GM23248 (cell line): ENCODE measurements at places on chromosomes 1 and 21.
A peak's percentile ranks its signal among the peaks of the same experiment; 100 is the strongest.

GRCh38 chr1:100953960-100954730 lies 58.3 kb downstream of the SLC30A7 start:
- no peak for DNase-seq

- no peak for DNase-seq
These were observed 39.7 kb upstream of the PDE9A start for GRCh38 chr21:42613756-42614155.

DNA sequence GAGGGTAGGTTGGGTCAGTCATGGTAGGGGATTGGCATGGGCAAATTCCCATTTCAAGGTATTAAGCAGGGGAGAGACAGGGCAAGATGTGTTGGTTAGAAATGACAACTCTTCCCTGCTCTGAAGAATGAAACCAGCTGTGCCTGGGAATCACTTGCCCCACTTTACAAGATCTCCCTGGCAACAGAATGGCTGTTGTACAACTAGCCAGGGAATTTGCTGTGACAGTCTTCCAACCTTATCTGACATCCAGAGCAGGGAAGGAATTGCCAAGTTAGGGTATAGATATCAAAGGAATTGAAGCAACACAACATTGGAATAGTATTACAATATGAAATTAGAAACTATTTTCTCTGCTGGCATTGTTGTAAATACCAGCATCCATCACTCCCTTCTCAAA lies 154.7 kb downstream of the CACNA1E start:
- DNase-seq = no peak

DNA sequence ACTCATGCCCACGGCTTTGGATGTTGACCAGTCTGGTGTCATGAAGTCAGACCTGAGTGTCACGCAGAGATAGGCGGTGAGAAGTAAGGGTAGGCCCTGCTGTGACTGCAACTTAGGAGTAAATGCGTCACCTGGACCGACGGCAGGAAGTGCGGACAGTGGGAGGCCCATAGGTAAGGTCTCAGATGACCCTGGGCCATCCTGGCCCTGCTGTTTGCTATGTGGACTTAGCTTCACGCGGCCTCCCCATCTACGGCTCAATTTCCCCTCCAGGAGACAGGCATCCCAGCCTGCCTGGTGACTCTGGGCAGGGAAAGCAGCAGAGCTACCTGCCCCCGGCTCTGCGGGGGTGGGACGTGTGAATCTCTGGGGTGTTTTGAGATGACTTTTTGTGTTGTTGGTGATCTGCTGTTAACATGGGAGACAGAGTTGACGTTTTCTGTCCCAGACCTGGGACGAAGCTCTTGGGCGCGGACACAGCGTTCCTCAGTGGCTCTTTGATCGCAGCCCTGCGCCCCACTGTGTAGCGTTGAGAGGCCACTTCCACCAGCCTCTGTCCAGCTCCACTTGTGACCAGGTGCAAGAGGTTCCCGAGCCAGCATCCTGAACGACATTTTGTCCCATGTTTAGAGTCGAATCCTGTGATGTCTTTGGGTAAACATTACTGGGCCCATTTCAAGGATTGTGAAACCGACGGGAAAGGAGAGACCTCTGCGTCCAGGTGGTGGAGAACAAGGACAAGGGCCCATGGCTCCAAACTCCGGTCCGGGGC lies 39.9 kb downstream of the CRYAA start:
- DNase-seq = no peak

DNA sequence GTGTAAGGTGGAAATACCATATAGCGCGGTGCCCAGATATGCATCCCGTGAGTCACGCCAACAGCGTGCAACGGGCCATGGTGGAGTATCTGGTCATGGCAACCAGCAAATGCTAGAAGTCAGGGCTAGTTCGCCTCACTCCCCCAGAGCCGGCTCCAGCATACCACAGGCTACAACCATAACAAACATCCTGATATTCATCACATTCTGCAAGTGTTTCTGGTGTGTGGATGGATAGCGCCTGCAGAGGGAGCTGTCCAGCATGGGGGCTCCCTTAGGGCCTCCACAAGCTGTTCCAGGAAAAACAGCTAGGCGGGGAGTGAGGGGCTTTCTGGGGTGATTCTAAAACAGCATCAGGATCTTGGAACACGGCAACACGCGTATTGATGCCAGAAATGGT lies 6.8 kb downstream of the C1orf198 start:
- no peak for DNase-seq

- peak; percentile 28 for DNase-seq
These were observed 2.5 kb downstream of the USP33 start for GRCh38 chr1:77757066-77757584.

DNA sequence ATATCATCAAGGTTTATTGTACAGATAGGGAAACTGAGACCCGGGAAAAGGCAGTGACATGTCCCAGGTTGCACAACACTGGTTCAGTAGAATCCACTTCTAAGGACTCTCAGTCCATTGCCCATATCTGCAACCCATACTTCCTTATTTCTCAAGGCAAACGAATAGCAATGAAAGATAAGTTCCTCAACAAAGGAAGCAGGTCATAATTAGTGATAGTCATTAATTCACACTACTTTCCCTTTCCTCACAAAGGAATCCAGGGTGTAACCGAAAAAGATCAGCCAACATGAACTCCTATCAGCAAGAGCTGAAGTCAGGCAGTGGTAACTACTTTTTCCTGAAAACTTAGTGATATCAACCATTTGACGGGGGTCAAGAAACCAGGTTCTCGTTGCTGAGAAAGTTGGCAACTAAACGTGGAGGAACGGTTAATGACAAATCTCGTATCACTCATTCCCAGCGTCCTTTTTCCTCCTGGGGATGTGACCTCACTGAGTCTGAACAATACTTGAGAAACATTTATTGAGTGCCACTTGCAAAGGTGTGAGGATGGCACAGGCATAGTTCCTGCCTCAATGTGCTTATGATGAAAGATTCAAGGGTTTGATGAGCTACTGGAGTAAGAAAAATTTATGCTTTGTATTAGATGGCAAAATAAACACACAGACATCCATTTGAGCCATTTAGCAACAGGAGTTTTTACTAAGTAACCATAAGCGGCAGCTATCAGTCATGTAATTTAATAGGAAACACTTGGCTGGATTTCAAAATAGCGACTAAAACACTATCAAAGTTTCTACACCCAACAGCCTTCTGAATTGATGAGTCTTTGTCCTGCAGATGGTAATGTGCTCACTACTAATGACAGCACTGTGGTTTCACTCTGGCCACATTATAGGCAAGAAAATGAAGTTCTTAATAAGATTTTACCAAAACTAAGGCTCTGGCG lies 82.3 kb downstream of the PLPP3 start:
- no peak for DNase-seq

DNA sequence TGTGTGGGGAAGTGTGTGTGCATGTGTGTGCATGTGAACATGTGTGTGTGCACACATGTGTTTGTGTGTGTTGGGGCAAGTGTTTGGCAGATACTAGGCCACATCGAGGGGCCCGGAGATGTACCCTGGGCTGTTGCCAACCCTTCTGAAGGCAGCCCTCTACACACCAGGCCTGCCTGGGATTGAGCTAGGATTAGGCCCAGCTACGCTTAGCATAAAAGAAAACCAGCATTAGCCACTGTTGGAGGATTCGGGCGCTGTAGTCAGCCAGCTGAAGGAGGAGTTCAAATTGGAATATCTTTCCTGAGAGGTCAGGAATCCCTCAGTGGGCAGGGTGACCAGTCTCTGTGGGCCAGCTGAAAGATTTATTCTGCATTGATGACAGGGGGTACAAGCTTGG lies 10.6 kb upstream of the ALX3 start:
- DNase-seq = no peak

- DNase-seq = peak; percentile 68
These were observed at the start of gene EDARADD for GRCh38 chr1:236393681-236394481. Gene EDARADD (plus strand): TSS chr1:236394286. CDS start chr1:236394445, 159 bp downstream.

DNA sequence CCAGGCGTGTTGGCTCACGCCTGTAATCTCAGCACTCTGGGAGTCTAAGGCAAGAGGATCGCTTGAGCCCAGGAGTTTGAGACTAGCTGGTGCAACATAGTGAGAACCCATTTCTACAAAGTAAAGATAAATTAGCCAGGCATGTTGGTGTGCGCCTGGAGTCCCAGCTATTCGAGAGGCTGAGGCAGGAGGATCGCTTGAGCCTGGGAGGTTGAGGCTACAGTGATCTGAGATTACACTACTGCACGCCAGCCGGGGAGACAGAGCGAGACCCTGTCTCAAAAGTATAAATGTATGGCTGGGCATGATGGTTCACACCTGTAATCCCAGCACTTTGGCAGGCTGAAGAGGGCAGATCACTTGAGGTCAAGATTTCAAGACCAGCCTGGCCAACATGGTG lies 51.5 kb upstream of the LBR start:
- DNase-seq = no peak

DNA sequence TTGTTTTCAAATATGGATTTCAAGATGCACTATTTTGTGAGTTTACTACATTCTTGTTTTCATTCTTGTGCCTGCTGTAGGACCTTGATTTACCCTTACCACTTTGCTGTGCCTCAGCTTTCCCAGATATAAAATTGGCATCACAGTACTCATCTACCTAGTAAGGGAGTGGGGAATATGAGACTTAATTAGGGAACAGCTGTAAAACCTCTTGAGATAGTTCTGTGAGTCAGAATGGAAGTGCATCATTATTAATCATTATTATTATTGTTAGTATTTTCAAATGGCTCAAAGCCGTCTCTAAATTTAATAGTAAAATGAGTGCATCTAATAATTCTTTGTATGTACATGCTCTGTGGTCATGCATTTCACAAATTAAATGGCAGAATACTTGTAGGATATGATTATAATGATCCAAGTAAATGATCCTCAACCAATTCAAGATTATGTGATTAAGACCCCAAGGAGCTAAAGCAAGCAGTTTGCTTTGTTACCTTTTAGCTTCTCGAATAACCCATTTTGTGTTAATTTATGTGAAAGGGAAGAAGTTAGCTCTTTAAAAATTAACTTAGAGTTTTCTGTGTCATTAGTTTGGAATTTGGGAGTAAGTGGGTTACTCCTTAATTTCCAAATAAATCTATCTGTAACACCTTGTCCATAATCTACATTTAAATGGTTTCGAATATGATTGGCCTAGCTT lies 155.4 kb downstream of the NFIA start:
- no peak for DNase-seq

GRCh38 chr1:162859191-162859590 lies 1.8 kb downstream of the CCDC190 start:
- peak; percentile 11 for DNase-seq

DNA sequence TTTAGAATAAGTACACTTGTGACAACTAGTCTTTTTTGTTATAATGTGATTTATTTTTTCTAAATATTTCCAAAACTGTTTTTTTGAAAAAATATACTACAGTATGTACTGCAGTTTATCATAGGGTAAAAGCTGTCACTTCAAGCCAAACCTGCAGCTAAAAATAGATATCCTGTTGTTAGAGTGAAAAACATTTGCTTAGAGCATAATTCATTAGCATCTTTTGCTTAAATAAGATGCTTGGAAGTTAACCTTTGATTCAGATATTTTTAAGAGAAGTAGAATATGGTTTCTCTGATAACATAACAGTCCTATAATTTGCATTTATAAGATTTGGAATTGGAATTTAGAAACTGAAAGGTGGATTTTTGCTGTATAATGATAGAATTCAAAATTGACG lies 21.5 kb downstream of the PRKACB start:
- DNase-seq = no peak

GRCh38 chr1:225914947-225915346 lies 9.1 kb downstream of the PYCR2 start:
- DNase-seq = no peak

- peak; percentile 66 for DNase-seq
These were observed 14.8 kb upstream of the ZNF669 start for GRCh38 chr1:247118946-247119446.

DNA sequence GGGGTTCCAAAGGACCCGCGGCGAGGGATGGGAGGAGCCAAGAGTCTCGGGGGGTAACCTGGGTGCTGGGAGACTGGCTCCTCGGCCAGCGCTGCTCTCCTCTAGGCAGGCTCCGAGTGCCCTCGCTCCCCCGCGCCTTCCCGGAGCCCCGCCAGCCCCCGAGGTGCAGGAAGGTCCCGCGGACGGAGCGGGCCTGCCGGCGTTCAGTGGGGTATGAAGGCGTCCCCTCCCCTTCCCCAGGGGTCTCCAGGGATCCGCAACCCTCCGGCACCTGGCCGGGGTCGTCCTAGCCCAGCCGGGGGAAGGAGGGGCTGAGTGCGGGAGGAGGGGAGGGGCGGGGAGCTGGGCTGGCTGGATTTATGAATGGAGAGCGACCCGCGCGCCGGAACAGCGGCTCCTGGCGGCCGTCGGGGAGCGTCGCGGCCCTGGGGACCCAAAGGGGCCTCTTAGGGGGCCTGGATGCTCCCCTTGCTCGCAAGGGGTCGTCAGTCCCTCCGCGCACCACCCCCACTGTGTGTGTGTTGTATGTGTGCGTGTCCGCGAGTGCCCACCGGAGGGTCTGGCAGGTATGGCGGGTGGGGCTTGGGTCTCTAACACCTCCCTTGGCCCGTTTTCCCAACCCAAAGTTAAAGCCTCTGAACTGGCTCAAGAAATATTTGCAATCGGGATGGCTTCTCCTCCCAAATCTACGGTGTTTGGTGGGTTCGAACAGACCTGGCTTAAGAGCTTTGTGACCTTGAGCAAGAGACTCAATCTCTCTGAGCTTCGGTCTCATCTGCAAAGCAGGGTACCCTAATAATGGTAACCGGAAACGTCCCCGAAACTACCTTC lies 642 bp downstream of the HCRTR1 start:
- peak; percentile 70 for DNase-seq

GRCh38 chr1:14778898-14779865 lies 180.7 kb downstream of the KAZN start:
- DNase-seq = peak; percentile 48

GRCh38 chr1:36560177-36560576 lies 77.5 kb upstream of the CSF3R start:
- DNase-seq = no peak

DNA sequence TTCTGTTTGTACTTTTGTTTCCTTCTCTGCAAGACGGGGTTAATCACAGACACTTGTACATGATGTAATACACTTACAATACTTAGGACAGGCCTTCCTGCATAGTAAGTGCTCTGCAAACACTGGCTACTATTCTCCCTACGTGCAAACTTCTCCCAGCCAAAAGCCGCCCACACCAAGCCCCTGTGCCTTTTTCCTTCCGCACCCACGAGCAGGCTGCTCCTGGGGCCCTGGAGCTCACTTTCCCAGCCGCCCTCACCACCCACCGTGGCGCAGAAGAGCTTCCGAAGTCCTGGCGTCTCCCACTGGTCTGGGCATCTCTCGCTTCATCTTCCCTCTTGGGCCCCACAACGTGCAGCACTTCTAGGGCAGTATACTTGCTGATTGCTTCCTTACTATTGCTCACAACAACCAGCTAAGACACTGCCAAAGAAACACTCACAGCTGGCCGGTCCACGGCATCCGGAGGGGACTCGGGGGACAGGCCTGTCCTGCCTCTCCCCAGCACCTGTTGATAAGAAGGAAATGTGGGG lies 22.5 kb upstream of the GPR157 start:
- peak; percentile 36 for DNase-seq

GRCh38 chr1:19785660-19786059 lies 14.1 kb downstream of the TMCO4 start:
- no peak for DNase-seq

- no peak for DNase-seq
These were observed 196.7 kb downstream of the LRRC40 start for GRCh38 chr1:70008660-70009059.

GRCh38 chr1:26254404-26254803 lies 20.4 kb downstream of the CEP85 start:
- no peak for DNase-seq
